ENCODE measurements at places on chromosomes 3 and 15.

DNA sequence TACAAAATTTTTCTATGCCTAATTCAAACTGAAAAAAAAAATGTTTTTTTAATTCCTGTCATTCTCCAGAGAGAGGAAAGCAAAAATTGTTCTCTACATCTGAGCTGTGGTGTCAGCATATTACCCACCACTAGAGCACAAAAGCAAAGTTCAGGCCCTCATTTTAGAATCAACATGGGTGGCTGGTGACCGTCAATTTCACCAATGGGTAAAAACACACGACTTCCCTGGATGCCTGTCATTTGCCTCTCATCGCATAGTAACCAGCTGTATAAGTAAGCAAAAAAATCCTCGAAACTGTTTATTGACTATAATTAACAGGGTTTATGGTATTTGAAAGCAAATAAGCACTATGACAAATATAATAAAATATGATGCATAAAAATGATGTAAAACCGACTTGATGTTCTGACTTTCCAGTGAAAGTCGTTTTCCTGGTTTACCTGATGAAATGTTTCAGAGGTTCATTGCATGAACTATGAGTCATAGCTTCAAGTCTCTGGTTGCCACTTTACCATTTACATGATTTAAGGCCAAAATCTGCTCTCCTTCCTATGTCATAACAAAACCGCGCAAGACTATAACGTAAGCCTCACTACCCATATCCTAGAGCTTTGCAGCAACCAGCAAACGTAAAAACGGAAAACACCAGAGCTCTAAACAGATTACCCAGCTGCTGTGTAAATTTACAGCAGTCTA, 60.5 kb downstream of the THBS1 start:
- DNase-seq, result no peak

DNA sequence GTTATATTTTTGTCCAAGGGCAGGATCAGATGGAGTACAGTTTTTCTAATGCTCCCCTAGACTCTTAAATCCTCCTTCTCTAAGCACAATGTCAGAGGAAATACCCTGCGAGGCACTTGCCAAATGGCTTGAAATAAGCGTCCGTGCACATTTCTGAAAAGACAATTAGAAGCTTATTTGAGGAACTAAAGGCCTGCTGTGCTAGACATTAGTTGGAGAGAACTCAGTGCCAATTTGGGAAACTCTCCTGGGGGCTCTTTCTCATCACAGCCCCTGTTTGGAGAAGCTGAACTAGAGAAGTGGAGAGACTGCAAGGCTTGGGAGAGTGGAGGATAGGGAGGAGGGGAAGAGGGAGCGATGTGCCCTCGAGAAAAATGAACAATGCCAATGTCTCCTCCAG, 247.6 kb upstream of the C2CD4B start:
- no peak for DNase-seq

DNA sequence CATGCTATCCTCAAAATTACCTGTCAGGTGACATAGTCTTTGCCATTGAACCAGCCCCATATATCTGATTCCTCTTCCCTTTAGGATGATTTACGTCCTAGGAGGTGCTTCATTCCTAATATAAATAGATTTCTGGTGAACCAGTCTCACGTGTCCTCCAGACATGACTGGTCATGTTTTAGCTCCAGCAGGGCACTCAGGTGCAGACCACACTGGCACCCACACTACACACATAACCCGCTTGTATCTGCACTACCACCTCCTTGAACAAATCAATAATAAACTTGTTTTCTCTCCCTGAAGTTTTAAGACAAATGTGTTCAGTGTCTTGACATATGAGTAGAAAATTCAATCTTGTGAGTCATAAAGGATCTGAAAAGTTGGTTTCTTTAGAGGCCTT, 155.5 kb downstream of the GOLIM4 start:
- DNase-seq, result no peak

- DNase-seq, result no peak
These were observed 74.8 kb downstream of the NSMCE3 start for GRCh38 chr15:29194866-29195265.

- no peak for DNase-seq
These were observed 13.8 kb downstream of the TLE3 start for GRCh38 chr15:70083946-70084345.

All from foreskin fibroblast (primary cell).